CD4-positive, alpha-beta T cell (primary cell): ENCODE measurements at places on chromosomes 4 and X.

GRCh38 chrX:10240918-10241317 lies 84.1 kb downstream of the CLCN4 start:
- DNase-seq, result no peak

DNA sequence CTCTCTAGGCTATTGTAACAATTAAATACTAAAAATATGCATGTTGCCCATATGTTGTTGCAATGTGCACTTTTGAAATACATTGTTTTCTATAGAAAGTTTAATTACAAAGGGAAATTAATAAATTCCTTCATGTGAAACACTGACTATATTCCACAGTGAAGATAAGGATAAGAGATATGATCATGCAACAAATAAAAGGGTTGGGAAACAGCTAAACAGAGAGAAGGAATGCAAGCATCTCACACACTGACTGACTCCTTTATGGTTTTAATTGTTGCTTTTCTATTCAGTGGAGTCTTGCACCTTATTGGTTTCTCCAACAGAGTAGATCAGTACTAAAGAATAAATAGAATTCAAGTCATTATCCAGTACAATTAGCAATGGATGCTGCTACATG lies 37.8 kb downstream of the ELOVL6 start:
- DNase-seq, result no peak

DNA sequence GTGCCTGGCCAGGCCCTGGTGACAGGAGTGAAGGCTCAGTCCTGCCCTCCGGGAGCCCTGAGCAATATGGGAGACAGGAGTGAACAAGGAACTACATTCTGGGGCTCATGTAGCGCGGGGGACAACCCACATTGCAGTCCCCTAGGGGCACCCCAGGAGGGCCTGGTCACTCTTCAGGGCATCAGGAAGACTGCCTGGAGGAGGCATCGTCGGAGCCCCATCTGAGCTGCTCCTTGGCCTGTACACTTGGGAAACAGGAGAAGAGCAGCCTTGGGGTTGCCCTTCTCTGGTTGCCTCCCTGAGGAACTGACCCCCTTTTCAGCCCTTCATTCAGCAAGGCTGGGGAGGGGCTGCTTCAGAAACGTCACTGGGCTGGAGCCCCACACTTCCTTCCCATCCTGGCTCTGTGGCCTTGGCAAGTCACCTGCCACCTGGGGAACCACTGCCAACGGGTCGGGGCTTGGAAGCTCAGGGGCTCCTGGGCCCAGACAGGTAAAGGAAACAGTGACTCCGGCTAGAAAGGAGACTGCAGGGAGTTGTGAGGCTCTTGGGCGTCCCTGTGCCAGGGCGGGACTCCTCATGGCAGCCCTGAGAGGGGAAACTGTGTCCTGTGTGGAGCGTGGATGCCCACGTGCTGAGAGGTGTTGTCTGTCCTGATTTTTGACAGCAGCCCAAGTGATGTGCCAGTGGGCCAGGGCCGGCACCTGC lies 10.1 kb downstream of the WFS1 start:
- no peak for DNase-seq

DNA sequence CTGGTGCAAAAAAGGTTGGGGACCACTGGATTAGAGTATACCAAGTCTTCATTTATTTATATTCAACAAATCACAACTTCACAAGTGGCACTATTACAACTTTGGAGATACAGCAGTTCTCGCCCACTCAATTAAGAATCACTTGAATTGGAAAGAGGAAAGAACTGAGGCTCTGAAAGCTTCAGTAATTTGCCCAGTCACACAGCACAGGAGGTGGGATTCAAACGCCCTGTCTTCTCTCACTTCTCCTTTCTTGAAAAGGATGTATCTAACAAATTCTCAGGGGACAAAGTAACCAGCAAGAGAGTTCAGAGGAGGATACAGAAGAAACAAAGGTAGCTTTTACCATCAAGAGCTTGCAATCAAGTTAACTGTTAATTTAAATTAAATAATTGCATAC lies 12.4 kb downstream of the SMIM14 start:
- no peak for DNase-seq
